Activated naive CD4-positive, alpha-beta T cell treated with Interleukin-2 at 50 U/mL for 16 hours (primary cell): ENCODE measurements at places on chromosomes 1 and 21.

GRCh38 chr1:28087614-28088167, 719 bp downstream of the EYA3 start:
- peak; percentile 19 for DNase-seq

- DNase-seq, result no peak
These were observed 8.6 kb downstream of the CDC14A start for GRCh38 chr1:100360790-100361510.

- no peak for DNase-seq
These were observed 316.8 kb upstream of the CAMK1G start for GRCh38 chr1:209266590-209267205.

DNA sequence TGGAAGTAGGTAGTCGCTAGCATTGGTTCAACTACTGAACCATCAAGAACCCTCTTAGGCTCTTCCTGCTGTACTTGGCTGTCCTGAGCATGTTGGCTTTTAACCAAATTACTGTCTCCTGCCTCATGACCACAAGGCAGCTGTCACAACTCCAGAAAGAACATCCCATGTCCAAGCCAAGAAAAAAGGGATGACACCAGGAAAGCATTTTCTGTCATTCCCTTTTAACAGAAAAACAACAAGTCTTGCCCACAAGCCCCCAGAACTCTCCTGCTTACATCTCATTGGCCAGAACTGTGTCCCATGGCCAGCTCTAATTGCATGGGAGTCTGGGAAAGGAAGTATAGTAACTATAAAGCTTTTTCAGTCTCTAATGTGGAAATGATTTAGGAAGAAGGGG, 2.4 kb upstream of the RNU5D-1 start:
- DNase-seq, result no peak

- DNase-seq, result no peak
These were observed 25.4 kb downstream of the FMN2 start for GRCh38 chr1:240116831-240117769.

GRCh38 chr1:30750731-30751291, 6.8 kb downstream of the LAPTM5 start:
- DNase-seq, result no peak

GRCh38 chr1:39272027-39272797, 67.7 kb downstream of the MACF1 start:
- DNase-seq, result no peak

- no peak for DNase-seq
These were observed 6.3 kb upstream of the KYAT3 start for GRCh38 chr1:88998716-88999115.

DNA sequence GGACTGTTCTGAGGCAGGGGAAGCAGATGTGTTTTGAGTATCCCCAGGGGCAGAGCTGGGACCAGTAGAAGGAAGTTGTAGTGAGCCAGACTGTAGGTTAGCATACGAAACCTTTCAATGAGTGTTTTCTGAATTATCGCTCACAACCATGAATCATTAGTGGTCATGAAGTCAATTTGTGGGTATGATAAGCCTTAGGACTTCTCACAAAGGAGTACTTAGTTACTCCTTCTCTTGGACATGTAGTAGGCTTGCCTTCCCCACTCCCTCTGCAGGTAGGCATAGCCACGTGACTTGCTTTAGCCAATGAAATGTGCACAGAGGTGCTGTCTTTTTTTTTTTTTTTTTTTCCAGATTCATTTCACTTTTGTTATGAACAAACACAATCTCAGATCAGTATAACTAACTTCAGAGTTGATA, 23.9 kb upstream of the FAAH start:
- DNase-seq, result no peak

DNA sequence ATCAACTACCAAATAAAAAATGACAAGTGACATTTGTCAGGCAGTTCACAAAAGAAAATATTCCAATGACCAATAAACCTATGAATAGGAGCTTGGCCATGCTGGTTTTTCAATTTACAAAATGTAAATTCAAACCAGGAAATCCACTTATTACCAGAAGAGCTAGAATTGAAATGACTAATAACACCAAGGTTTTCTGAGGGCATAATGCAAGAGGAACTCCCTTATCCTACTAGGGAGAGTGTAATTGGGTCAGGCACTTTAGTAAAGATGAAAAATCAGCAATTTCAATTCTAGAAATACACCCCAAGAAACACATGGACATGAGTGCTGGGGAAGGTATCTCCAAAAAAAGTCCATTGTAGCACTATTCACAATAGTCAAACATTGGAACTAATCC, 16.7 kb upstream of the TIAM1 start:
- no peak for DNase-seq

DNA sequence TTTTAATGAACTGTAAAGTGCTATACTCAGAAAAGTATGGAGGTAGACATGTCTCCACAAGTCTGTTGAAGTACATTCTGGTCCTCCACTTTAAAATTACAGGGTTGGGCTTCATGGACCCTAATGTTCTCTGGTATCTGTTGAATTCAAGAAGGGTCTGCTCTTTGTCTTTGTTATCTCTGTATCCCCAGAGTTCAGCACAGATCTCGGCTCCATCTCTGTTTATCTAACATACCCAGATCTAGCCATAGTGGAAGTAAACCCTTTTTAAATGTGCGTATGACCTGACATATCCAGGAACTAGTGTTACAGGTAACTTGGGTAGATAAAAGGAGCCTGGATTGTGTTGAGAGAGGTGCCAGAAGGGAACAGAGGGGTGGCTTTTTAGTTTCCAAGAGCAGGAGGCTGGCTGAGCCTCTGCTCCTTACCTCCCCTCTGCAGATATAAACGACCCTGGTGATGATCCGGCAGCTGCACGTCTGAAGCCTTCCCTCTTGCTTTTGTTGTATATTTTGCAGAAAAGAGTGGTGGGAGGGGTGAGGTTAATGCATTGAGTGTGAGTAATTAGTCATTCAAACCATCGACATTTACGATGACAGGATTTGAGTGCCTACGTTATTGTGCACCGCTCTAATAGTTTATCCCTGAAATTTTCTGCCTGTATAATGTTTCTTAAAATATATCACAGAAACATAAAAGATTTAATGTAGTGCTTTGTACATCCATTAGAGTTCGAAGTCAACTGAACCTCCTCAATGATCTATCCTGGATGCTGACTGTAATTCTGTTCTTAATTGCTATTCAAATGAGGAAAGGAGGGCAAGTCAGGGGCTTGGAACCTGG, 30.8 kb downstream of the ELAVL4 start:
- DNase-seq, result no peak

- no peak for DNase-seq
These were observed 605 bp downstream of the TNFRSF9 start for GRCh38 chr1:7940034-7940433.

GRCh38 chr1:109826446-109826845, 62.7 kb upstream of the EPS8L3 start:
- DNase-seq, result no peak

GRCh38 chr1:47708019-47708535, 270.2 kb downstream of the FOXD2 start:
- no peak for DNase-seq

- no peak for DNase-seq
These were observed 12.6 kb upstream of the IFNAR2 start for GRCh38 chr21:33217138-33217520.

DNA sequence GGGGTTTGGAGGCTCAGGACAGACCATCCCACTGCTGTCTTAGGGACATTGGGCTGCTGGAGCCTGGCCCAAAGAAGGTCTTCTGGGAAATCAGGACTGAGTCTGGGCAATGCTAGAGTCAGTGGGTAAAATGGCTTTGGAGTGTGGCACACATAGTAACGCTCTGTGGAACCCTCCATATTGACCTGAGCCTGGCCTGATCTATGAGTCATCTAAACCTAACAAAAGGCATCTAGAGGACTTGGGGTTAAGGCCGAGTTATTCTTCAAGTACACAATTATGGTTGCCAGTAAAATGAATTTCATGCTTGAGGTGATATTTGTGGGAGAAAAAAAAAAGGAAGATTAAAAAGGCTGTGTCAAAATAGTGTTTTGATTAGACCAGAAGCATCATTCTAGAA, 77.7 kb downstream of the ST6GALNAC5 start:
- no peak for DNase-seq

DNA sequence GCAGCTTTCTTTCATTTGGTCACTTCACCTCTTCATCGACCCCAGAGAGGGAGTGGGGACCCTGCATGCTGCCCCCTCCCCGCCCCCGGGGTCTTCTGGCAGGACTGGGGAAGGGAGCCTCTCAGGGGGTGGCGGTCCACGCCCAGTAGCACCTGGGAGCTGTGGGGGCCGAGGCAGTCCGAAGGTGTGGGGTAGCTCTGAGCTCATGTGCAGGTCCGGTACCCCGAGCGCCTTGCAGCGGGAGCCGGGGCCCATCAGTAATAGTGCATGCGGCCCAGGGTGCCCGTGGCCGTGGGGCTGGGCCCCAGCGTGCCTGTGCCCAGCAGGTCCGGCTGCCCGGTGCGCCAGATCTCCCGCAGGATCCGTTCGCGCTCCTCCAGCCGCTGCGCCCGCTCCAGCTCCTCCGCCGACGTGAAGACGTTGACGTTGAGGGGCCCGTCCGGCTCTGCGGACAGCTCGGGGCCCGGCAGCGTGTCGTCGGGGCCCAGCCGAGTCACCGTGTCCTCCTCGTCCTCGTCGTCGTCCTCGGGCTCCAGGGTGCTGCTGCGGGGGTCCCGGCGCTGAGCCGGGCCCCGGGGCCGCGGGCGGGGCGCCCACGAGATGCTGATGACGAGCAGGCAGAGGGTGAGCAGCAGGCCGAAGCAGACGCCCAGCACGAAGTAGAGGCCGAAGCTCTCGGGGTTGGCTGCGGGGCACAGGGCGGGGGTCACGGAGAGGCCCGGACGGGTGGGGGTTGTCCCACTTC, 1.2 kb downstream of the EVA1B start:
- no peak for DNase-seq

GRCh38 chr1:245654460-245655050, 499.8 kb downstream of the KIF26B start:
- no peak for DNase-seq

DNA sequence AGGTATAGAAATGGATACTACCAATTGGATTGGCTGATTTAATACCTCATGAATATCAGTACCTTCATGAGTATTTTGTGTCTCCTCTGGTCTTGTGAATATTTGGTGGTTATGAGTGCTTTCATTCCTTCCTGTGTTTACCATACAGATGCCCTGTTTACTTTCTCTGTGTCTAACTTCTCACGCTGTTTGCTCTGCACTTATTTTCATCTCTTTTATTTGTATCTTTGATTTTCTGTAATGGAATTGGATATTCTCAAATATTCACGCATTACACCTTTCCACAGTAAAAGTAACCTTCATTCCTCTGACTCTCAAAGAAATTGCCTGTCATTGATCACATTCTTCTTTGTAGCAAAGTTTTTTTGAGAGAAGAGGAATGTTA, 16.8 kb downstream of the CNST start:
- DNase-seq, result no peak

GRCh38 chr1:94772230-94772641, 47.9 kb upstream of the SLC44A3 start:
- DNase-seq, result no peak

GRCh38 chr1:187911820-187912219, 1083.1 kb downstream of the PLA2G4A start:
- no peak for DNase-seq

- no peak for DNase-seq
These were observed 86.2 kb downstream of the CD247 start for GRCh38 chr1:167431909-167432650.

- DNase-seq, result no peak
These were observed 85.2 kb downstream of the BEND5 start for GRCh38 chr1:48691429-48692001.

- DNase-seq, result no peak
These were observed 57.8 kb downstream of the HFM1 start for GRCh38 chr1:91346824-91347223.

DNA sequence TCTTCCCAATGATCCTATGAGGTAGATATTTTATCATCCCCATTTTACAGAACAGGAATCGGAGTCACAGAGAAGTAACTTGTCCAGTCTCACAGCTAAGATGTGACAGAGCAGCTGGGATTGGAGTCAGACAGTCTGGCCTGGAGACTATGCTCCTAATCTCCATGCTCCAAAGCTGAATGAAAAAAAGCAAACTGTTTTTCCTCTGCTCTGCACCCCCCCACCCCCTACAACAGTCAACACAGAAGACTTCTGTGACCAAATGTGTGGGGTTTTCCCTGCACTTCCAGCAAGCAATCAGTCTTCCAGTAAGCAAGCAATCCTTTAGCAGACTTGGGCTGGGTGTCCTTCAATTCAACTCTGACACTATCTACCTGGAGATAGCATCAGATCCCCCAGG, 33.2 kb downstream of the KIRREL1 start:
- DNase-seq, result no peak

- DNase-seq, result no peak
These were observed 866.2 kb downstream of the NCAM2 start for GRCh38 chr21:21864321-21864840.

- no peak for DNase-seq
These were observed 10.2 kb downstream of the PRXL2B start for GRCh38 chr1:2596530-2597333.

DNA sequence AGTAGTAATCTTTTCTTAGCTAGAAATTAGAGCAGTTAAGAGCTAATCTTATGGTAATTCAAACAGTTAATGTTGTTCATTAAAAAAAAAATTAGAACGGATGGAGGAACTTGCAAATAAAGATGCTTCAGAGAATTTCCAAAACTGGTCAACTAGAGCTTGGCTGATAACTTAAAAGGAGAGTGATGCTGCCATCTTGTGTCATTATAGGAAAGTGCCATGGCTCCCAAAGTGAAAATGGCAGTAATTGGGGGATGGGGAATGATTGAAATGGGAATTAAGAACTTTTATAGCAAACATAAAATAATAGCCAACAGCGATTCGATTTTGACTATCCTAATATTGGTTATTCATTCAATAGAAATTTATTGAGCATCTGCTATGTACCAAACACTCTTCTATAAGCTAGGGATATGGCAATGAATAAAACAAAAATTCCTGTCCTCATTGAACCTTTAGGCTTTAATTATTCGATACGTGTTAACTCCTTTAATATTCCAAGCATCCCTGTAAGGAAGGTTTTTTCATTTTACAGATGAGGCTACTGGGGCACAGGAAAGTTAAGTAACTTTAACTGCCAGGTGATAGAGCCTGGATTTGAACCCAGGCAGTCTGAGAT, 5.7 kb upstream of the PLPP3 start:
- DNase-seq, result no peak

- no peak for DNase-seq
These were observed 28.9 kb downstream of the LEPR start for GRCh38 chr1:65449214-65449823.

- DNase-seq, result no peak
These were observed 45.7 kb downstream of the PTGFR start for GRCh38 chr1:78536427-78536826.

DNA sequence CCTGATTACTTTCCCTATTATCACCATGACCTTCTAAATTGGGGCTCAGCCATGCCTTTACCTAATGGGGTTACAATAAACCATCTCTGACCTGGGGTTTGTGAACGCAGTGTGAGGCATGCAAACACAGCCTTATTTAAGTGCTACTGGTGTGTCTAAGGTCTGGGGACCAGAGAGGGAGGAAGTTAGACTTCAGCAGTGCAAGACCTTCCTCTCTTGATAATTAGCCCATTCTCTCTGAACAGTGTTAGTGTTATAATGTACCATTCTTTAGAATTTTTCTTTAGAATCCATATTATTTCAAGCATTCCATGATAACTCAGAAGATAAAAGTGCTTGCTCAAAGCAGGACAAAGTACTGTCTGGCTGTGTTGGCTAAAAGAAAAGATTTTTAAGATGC, 10.5 kb upstream of the LRRC8D start:
- no peak for DNase-seq
